ENCODE measurements at places on chromosomes 12 and 14.
A peak's percentile ranks its signal among the peaks of the same experiment; 100 is the strongest.

DNA sequence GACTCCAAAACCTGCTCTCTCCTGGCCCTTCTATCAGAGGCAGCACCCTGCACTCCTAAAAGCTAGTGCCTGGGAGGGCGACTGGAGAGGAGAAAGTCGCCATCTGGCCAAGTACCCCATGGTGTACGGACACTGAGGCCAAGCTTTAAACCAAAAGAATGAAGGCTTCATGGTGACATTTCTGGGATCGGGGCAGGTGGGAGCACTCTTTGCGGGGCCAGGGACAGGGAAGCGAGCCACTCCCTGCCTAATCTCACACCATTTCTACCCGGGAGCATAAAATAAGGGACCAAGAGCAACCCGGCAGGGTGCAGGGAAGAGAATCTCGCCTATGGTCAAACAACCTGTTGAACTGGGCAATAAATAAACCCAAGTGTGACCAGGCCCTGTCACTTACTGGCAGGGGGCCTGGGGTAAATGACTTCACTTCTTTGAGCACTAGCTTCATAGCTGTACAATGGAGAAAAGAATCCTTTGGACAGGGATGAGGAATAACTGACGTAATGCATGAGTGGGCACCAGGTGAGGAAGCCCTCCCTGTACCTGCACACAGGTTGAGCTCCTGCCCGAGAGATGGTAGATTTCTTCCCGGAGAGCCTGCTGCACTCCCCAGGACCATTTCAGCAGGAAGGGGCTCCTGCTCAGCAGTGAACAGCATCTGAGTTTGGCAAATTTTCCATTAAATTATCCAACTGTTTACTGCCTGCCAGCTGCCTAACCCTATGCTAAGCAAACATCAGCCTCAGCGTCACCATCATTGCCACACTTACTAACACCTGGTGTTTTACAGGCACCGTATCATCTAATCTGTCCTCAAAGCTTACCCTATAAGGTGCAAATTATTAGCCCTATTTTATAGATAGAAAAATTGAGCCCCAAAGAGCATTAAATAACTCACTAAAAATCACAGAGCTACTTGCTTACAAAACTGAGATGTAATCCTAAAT lies 2.0 kb downstream of the SERPINA1 start:
- no peak for DNase-seq

- DNase-seq, result no peak
These were observed 432.1 kb downstream of the CCDC91 start for GRCh38 chr12:28622406-28622805.

GRCh38 chr14:99174081-99174769 lies 97.8 kb downstream of the BCL11B start:
- no peak for DNase-seq

GRCh38 chr12:117439531-117440001 lies 78.1 kb upstream of the NOS1 start:
- DNase-seq, result no peak

- DNase-seq, result no peak
These were observed 25.1 kb downstream of the ANAPC5 start for GRCh38 chr12:121326996-121327674.

DNA sequence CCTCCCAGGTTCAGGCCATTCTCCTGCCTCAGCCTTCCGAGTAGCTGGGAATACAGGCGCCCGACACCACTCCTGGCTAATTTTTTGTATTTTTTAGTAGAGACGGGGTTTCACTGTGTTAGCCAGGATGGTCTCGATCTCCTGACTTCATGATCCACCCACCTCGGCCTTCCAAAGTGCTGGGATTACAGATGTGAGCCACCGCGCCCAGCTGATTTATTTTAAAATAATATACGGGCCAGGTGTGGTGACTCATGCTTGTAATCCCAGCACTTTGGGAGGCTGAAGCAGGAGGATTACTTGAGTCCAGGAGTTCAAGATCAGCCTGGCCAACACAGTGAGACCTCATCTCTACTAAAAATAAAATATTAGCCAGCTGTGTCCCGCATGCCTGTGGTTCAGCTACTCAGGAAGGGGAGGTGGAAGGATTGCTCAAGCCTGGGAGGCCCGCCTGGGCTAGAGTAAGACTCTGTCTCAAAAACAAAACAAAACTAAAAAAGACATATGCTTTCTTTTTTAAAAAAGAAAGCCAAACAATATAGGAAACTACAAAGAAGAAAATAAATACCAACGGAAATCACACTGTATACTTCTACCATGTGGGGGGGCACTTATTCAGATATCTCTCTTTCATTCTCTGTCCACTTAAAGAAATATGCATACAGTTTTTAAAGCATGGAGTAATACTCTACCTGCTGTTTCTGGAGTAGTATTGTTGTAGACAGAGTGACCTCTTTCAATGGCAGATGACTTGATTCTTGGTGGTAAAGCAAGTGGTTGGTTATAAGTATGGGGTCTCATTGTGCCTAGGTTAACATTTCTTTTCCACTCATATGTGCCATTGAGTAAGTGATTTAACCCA lies 930 bp upstream of the MIA2 start:
- DNase-seq, result no peak

DNA sequence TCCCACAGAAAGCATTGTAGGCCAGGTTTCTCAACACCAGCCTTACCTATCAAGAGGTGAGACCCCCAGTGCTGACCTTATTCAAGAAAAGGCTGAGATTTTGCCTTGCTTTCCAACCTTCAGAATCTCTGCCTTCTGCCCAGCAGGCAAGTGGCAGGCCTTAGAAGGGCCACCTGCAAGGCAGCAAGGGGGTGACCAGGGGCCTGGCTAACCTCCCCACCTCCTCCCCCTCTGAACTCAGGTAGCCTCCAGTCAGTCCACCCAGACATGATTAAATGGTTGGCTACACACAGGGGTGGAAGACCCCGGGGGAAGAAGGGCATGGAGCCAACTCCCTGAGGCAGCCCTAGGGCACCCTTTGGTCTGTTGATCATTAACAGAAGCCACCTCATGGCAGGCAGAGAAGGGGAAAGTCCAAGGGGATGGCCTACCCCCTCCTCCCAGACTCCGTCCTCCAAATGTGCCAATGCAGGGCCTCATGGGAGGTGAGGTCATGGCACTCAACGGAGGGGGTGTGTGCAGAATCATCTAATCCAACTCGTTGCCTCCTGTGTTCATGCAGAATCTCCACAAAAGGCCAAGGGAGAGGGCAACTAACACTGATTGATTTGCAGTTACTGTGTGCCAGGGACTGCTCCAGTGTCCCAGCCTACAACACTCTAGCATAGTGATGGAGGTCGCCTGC lies 8.5 kb downstream of the ZFP36L1 start:
- DNase-seq, result no peak

DNA sequence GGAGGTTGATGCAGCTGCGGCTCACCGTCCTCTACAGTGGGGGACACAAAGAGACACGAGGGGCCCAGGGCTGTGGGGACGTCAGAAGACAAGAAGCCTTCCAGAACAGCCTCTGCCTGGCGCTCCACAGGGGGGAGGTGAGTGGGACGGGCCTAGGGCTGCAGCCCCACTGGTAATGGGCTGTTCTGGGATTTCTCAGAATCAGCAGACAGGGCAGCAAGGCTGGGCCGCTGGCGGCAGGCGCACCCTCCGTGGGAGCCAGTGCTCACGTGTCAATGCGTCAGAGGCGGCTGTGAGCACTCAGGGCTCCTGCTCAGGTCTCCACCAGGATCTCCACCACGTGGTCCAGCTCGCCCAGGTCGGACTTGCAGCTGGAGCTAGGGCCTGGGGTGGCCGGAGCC lies 10.0 kb downstream of the CDCA4 start:
- no peak for DNase-seq

- DNase-seq, result no peak
These were observed 73.9 kb upstream of the EGLN3 start for GRCh38 chr14:34024768-34025144.

DNA sequence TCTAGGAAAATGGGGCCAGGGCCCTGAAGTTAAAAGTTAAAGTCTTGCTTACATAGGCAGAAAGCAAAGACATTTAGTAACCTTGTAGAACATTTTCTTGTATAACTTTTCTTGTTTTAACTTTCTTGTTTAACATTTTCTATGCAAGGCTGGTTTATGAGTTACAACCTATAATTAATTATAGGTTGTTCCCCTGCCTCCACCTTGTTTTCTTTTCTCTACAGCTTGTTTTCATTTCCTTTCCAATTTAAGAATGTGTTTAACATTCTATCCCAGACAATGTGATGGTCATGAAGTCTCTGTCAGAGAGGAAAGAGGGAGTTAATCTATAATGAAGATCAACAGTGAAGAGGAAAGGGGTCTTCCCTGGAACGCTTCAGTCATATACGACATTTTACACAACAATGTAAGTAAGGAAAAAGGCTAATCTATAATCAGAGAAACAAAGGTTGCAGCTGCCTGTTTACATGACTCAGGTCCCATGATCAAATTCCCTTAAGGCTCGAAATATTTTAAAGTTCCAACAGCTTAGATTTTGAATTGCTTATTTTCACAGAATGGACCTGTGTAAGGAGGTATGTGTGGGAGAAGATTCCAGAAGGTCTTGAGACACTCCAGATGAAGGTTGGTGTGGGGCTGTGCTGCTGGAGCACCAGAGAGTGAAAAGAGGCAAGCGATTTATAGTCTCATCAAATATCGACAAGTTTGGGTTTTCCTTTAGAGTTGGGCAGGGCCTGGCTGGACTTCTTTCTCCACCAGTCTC lies 34.2 kb upstream of the TCL1B start:
- no peak for DNase-seq

- no peak for DNase-seq
These were observed 20.4 kb upstream of the EEA1 start for GRCh38 chr12:92949466-92949865.

DNA sequence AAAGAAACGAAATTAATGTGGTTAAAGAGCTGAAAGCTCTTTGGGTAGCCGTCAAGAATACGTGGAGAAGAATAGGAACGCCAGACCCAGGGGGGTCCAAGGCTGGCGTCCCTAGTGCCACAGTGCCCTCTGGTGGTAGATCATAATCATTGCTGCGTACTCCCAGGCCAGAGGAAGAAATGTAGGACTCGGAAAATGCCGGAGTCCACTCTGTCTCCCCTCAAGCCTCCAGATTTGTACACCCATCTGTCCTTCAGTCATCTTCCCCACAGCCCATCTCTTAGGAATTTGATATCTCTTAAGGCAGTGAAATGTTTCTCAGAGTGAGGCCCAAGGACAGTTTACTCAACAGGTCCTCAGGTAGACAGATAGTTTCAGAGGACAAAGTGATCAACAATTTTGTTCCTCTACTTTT lies 25.4 kb upstream of the PLEKHG6 start:
- peak; percentile 18 for DNase-seq

DNA sequence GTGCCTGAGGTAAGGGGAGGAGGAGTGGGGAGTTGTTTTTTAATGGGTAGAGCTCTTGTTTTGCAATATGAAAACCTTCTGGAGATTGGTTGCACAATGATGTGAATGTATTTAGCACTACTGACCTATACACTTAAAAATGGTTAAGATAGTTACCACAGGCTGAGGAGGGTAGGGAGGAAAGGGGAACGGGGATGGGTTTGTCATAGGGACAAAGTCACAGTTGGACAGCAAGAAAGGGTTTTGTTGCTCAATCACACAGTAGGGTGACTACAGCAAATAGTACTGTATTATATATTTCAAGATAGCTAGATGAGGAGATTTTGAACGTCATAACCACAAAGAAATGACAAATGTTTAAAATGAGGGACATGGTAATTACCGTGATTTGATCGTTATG lies 1562.4 kb downstream of the AACS start:
- DNase-seq, result no peak

DNA sequence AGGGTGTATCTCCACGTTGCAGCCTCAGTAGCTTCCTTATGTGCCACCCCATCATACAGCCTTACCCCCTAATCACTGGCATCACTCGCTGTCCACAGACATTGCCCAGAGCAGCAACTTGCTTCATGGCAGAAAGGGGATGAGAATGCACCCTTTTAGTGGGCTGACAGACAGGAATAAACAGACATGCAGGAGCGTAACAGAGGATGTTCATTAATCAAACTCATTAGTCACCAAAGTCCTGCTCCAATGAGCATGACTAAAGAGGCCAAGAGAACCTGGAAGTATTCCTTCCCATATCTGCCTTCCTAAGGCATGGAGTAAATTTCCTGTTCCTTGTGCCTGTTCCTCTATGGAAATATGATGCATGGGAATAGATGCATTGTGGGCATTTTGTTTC lies 197.0 kb downstream of the PHLDA1 start:
- no peak for DNase-seq

DNA sequence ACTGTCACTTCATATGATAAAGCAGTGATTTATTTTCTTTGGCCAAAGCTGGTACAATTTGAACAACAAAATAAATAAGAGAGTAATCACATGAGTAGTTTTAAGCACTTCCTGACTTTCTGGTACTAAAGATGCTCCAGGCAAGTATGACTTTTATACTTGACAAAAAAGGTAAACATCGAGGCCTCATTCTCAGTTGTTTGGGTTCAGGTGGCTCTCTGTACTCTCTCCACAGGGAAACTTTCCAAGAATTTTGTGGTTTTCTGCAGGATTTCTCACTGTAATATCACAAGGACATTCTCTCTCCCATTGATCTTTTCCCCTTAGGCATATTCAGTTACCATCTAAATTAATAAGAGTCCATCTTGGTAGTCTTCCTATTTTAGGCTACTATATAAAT lies 26.6 kb upstream of the KCNC2 start:
- no peak for DNase-seq

- no peak for DNase-seq
These were observed 29.1 kb downstream of the CDC42BPB start for GRCh38 chr14:103028161-103028767.

- DNase-seq, result no peak
These were observed 49.7 kb upstream of the OVCH1 start for GRCh38 chr12:29547151-29547632.

DNA sequence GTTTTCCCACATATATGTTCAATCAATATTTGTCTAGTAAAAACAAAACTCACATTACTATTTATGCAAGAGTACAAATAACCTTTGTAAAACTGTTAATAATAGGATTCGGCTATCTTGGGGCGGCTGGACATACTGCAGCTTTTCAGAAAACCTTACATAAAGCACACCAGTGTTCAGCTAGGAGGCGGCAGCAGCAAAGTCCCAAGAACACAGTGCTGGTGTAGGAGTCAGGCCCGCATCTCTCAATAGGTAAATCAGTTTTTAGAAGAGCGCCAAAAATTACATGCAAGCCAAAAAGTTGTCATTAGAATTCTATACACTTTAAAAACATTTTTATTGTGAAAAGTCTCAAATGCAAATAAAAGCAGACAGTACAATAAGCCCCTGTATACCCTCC lies 37.5 kb downstream of the CCDC88C start:
- no peak for DNase-seq

DNA sequence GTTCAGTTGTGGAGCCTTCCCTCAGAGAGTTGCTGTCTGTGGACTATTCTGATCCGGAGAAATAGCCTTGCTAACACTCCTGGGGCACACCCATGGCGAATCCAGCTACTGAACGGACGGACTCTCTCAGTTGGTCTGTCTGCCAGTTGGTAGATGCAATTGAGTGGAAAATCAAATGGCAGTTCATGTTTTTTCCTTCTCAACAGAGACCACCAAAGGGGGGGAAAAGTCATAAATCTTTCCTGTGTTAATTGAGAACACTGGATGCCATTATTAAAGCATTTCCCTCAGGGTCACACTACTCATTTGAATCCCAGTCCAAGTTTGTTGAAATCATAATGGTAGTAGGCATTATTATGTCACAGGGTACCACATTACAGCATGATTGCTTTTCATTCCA lies 354.3 kb upstream of the FAR2 start:
- DNase-seq, result no peak

Data from activated CD8-positive, alpha-beta memory T cell treated with anti-CD3 and anti-CD28 coated beads for 1 hour (primary cell).